ENCODE measurements at places on chromosomes 6 and 20.
A peak's percentile ranks its signal among the peaks of the same experiment; 100 is the strongest.

- DNase-seq, result peak; percentile 65
These were observed 148.3 kb upstream of the RPS6KA2 start for GRCh38 chr6:166775180-166775922.

DNA sequence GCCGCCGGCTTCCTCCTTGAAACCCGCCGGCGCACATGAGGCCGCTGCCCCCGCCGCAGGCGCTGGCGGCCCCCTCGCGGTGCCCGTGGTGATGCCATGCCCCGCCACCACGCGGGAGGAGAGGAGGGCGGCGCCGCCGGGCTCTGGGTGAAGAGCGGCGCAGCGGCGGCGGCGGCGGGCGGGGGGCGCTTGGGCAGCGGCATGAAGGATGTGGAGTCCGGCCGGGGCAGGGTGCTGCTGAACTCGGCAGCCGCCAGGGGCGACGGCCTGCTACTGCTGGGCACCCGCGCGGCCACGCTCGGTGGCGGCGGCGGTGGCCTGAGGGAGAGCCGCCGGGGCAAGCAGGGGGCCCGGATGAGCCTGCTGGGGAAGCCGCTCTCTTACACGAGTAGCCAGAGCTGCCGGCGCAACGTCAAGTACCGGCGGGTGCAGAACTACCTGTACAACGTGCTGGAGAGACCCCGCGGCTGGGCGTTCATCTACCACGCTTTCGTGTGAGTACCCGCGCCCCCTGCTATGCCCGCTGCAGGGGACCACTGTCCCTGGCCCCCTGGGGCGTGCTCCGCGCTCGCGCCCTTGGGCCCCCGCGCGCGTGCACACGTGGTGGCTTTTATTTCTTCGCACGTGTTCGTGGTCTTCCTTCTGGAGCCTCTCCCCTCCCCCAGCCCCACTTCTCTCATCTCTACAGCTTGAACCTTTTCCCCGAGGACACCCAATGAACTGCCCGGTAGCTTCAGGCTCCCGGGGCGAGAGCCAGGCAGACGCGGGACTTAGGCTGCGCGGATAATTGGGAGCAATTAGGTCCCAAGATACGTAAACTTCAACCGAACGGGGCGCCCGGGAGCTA lies 453 bp downstream of the KCNQ5 start:
- peak; percentile 27 for DNase-seq

GRCh38 chr6:142518126-142518525 lies 216.3 kb downstream of the ADGRG6 start:
- DNase-seq, result no peak

DNA sequence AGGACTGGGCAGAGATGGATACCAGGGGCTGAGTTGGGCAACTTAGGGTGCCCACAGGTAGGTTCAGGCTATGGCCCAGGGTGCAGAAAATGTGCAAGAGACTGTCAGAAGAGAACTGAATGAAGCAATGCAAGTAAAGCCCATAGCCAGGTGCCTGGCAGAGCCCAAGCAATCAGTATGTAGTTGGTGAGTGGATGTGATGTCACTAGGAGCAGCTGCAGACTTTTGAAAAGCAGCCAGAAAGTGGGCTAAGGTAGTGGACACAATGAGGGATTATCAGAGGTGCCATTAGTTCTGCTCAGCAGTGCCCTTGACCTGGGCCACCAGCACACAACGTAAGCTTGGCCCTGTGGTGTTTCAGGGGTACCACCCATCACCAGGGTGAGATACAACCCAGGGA lies 135.3 kb downstream of the SOBP start:
- no peak for DNase-seq

DNA sequence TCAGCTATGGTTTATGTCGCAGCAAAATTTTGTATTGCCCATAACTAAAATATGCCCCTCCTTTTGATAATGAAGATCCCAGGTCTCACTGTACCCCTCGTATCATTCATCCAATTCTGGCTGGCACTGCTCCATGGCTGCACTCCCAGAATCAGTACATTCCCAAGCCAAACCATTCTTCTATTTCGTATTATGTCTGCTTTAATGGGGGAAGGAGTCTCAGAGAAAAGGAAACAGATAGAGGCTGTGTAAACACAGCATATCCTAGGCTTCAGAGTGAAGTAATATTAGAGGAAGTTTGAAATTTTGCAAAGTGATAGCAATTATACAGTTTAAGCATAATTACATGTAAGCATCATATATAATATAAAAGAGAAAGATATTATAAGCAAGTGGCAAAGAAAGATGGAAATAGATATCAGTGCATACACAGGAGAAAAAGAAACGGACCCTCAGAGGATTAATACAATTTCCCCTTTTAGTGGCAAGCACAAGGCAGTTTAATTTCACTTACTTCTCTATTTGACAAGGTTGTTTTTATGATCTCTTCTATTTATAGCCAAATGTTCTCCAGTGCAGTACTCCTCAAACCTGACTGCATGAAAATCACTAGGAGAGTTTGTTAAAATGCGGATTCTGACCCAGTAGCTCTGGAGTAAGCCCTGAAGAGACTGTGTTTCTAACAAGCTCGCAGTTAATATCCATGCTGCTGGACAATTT lies 56.5 kb upstream of the TENT5A start:
- no peak for DNase-seq

- no peak for DNase-seq
These were observed 129.3 kb upstream of the UST start for GRCh38 chr6:148617530-148617929.

DNA sequence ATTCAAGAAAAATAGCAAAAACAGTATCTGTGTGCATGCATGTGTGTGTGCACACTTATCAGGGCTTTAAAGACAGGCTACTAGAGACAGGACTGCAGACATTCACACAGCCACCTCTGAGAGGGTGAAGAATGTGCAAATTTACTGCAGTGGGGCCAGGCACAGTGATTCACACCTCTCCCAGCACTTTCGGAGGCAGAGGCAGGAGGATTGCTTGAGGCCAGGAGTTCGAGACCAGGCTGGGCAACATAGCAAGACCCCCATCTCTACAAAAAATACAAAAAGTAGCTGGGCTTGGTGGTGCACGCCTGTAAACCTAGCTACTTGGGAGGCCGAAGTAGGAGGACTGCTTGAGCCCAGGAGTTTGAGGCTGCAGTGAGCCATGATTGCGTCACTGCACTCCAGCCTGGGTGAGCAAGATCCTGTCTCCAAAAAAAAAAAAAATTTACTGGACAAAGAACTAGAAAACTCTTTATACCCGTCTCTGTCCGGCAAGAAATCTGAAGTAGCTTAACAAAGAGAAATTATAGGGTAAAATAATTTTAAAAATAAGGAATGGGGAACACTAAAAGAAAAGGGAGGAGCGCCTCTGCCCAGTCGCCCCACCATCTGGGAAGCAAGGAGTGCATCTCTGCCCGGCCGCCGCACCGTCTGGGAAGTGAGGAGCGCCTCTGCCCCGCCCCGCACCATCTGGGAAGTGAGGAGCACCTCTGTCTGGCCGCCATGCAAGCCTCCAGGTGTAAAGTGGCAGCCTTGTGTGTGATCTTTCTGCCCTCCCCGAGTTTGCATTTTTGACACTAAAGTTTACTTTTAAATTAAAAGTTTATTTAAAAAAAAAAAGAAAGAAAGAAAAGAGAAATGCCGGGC lies 105.1 kb downstream of the ZMYND8 start:
- DNase-seq, result no peak

DNA sequence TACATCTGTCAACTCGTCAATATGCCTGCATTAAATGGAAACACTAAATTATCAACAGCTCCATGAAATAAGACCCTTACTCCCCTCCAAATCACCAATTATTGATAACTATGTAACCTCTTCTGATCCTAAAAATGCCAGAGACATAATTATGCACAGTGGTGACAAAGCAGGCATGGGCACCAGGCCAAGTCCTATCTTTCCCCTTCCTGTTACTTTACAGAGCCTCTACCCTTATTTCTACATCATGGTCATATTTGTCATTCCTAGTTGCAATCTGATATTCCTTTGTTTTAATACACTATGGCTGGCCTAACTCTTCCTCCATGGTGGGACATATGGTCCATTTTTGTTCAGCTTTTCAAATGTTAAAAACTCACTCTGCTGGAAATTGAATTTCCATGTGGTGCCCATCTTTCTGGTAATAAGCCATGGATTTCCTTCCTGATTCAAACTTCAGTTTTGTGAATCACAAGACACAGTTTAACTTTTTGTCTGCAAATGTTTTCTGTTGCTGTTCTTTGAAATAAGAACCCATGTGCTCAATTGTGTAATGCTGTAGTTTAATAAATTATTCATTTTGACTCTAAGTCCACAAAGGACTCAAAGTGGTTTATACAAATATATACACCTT lies 41.8 kb upstream of the ARFGEF2 start:
- no peak for DNase-seq

DNA sequence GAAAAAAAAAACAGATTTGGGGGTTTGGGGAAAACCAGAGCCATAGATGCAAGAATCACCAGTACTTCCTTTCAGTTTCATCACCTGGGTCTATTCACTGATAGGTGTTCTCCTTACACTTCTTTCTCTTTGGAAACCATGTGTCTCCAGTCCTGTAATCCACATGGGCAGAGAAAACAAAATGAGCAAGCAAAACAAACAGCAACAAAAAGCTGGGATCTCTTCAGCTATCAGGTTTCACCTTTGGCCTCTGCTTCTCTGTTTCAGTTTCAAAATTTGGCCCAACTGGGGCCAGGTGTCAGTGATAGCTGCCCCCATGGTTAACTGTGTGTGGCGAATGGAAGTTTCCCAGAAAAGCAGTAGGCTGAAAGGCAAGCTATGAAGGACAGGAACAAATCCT lies 220.0 kb upstream of the THBS2 start:
- DNase-seq, result no peak

GRCh38 chr6:116145803-116146675 lies 20.1 kb upstream of the COL10A1 start:
- no peak for DNase-seq

DNA sequence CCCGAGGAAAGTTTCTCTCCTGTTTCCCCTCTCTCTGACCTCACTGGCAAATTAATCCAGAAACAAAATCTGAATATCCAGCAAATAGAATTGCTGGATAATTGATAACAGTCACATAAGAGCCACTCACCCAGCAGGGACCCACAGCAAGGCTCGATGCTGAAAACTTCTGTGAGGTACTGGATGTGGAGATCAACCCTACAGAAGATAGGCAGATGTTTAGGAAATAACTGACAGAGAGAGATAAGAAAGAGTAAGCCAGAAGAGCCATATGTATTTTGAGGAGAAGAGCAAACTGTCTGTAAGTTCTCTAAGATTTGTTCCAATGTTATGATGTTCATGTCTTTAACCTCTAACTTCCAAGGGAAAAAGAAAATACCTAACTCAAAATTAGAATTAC lies 59.7 kb downstream of the PKHD1 start:
- no peak for DNase-seq

- no peak for DNase-seq
These were observed 8.9 kb downstream of the GFOD1 start for GRCh38 chr6:13478525-13478966.

DNA sequence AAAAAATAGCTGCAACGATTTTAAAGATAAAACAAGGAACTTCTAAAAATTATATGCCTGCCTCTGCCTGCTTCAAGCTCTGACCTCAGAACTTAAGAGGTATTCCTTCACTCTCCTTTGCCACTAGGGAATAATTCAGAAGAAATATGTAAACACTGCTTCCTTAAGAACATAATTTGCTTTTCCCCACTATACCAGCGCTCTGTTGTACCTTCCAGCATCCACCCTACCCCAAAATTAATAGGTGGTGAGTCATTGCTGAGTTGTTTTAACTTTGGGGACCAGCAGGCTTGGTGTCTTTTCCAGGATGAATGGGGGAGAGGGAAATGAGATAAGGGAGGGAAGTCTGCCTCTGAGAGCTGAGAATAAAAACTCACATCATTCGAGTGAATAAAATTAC lies 107.7 kb upstream of the ATXN1 start:
- no peak for DNase-seq

GRCh38 chr6:44041461-44042260 lies 85.6 kb downstream of the MRPL14 start:
- DNase-seq, result no peak

DNA sequence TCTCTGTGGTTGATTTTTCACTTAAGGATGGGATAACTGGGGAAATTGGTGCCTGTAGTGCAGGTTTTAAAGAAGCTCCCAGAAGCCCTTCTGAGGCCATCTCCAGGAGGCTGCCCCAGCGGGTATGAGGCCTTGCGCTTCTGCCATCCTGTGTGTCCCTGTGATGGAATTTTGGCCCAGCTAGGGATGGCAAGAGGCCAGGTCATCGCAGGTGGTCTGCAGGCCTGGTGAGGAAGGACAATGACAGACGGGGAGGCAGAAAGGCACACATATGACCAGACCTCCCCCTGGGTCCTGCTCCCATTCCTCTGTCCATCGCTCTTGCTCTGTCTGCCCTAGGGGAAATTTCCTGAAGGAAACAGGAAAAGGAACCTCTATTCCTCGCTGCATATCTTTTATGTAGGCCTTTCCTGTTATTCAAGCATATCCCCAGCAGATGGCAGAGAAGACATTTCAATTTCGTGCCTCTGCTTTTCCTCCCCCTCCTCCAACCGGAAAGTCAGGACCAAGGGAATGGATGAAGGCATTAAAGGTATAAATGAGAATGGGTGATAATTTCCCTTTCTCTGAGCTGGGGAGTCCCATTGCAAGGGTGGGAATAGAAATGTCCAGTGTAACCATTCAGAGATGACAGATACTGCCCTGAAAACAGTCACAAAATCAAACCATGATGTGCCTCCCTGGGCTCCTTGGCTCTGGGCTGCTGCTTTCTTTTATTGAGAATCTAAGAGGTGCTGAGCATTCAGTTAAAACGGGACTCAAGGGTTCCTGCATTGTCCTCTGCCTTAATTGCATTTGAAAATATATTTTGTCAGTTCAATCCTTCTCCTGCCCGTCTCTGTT lies 17.6 kb upstream of the HLA-F start:
- no peak for DNase-seq

GRCh38 chr6:141174932-141175331 lies 957.8 kb upstream of the GJE1 start:
- no peak for DNase-seq

GRCh38 chr20:37152284-37152683 lies 26.8 kb upstream of the RPN2 start:
- no peak for DNase-seq

GRCh38 chr20:1940581-1940980 lies 45.4 kb downstream of the SIRPA start:
- no peak for DNase-seq
